ENCODE measurements at places on chromosomes 11 and 22.

- peak; percentile 55 for DNase-seq
Measured at GRCh38 chr22:39556970-39557841, 13.3 kb upstream of the CACNA1I start.

DNA sequence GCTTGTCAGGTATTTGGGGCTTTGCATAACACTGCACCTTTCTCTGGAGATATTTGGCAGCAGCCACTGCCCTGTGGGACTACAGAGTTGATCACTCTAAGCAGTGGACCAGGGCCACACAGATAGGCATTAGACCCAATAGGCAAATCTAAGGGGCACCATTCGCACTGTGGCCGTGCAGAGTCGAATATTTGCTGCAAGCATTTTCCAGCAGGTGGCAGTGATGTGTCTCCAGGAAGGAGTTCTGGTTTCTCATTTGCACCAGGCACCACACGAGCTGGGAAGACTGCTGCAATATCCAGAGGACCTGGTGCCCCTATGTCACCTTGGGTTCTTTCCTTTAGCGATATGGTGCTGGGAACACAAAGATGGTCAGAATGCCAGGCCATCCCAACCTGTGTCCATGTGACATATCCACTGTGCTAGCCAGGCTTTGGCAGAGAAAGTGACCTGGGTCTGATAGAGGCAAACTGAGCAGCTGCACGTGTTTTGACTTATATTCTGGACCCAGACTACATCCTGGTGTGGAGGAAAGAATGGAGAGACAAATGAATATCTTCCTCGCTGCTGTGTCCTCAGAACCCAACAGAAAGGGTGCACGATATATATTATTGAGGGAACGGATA, 318.7 kb downstream of the BUD13 start:
- no peak for DNase-seq

GRCh38 chr11:697811-698311, 2.2 kb downstream of the TMEM80 start:
- no peak for DNase-seq

DNA sequence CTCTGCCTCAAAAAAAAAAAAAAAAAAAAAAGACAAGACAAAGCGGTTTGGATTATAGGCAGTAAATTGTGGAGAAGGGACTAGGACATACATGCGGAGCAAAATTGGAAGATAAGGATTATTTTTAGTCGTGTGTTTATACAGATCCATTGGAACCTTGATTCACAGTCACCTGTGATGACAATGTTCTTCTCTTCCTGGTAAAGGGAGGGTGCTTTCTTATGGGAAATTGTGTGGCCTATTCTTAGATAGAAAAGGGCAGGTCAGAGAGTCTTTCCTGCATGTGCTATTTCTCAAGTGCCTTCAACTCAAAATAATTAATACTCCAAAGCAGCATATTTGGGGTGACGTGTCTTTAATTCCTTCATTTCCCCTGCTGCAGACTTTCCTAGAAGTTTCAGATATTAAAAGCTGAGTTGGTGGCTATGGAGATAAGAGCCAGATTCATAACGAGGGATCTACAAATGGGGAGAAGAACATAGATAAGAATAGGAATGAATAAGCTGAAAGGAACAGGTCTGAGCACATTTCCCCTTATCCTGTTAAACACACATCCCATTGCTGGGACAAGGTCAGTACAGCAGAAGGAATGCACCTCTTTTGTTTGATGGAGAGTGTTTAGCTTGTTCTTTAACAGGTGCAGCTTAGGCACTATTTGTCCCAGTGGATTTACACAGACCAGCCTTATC, 22.5 kb downstream of the GSTT2B start:
- DNase-seq = no peak

- no peak for DNase-seq
Measured at GRCh38 chr11:68457216-68457897, 3.2 kb upstream of the PPP6R3 start.

GRCh38 chr11:12052676-12053605, 44.5 kb upstream of the DKK3 start:
- no peak for DNase-seq

GRCh38 chr11:32464078-32464477, 28.7 kb upstream of the WT1 start:
- DNase-seq = no peak

GRCh38 chr11:115385226-115385625, 119.0 kb downstream of the CADM1 start:
- no peak for DNase-seq

Data from stimulated activated CD4-positive, alpha-beta T cell treated with anti-CD3 and anti-CD28 coated beads, Interleukin-2, amount 100 ng/mL, for 4 hours (primary cell).